ENCODE measurements at places on chromosomes 5 and 9. TPM values are rescaled to one million over a fixed set of nuclear protein-coding genes. Genes with fewer than 3 reads are reported as not detected.

DNA sequence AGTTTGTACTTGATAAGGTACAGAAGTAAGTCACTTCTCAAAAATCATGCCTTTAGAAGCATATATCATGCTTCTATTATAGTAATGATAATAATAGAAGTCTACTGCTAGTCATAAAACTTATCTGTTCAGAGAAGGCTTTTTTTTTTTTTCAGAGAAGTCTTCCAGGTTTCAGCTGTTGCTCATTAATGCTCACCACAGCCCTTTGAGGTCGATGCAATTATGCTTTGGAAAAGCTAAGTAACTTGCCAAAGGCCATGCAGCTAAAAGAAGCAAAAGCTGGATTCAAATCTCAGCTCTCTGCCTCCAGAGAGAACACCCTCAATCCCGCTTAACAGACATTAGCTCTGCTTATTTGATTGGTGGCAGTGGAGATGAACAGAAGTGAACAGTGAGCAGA is 150.8 kb downstream of the DOCK8 start:
- peaks cover 41% of the 10 kb centered on the region for H3K36me3 ChIP-seq
- no peak overlapping the region for H3K27ac ChIP-seq
- no peaks in the 10 kb centered on the region for H3K27me3 ChIP-seq
- no peak for DNase-seq

DNA sequence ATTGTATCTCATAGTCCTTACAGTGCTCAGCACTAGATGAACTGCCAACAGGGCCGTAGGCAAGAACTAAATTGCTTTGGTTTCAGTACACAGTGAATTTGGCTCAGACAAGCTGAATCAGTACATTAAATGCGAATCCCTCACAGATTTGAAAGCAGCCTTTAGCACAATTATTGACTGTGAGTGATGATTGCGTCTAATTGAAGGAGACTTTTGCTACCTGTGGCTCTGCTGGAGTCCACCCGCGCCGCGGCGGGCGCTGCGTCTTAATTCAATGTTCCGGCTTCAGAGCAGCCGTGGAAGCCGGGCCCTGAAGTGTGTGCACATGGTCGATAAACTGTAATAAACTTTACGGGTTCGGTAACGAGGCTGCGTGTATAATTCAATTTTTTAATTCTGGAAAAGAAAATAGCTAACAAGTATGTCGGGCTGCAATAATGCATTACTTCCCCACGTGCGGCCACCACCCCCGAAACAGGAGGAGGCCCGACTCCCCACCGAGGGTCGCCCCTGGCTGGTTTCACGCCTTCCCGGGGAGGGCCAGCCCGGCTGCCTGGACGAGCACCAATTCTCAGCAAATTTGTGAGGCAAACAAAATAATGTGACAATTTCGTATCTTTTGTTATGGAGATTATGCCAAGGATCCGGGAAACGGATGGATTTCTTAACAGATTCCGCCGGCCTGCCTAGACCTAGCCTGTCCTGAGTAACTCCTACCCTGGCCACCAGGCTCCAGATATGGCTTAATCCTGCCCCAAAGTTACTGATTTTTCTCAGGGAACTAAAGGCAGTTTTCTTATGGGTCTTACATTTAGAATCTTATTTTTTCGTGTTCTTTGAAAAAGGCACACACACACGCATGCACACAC is 269.4 kb upstream of the IRX1 start:
- no peak overlapping the region for H3K27ac ChIP-seq
- H3K36me3 ChIP-seq = no peaks in the 10 kb centered on the region
- peak; percentile 23 for DNase-seq

DNA sequence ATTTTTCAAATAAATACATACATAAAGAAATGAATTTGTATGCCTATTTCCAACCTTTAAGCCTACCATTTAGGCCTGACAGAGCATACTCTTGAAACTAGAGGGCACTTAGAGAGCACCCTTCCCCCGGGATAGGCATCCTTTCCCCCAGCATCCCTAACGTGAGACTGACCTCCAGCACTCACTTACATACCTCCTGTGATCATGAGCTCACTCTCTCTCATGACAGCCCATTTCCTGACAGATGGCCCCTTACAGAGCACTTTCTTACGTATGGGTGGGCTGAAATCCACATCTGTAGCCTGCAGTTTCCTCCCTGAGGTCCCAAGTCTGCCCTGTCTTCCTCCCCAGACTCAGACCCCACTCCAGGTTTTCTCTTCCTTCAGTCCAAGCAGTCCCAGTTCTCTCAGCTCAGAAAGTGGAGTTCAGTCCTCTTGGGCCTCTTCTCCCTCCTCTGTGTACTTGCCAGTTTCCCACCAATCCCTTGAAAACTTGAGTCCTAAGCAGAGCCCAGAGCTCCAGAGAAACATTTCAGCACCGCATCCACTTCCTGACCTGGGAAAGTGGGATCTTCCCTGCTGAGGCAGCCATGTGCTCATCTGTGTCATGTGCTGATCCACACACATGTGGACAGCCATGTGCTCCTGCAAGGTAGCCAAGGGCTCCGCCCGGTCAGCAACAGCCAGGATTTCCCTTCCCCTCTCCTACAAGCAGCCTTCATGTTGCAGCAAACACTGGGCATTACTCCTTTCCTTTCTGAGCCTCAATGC is 2.2 kb upstream of the CDX1 start:
- peaks cover 36% of the 10 kb centered on the region for H3K27me3 ChIP-seq
- peaks cover 29% of the 10 kb centered on the region for H3K4me1 ChIP-seq
- H3K27ac ChIP-seq = peak overlapping the region; percentile 29
- H3K36me3 ChIP-seq = no peaks in the 10 kb centered on the region

DNA sequence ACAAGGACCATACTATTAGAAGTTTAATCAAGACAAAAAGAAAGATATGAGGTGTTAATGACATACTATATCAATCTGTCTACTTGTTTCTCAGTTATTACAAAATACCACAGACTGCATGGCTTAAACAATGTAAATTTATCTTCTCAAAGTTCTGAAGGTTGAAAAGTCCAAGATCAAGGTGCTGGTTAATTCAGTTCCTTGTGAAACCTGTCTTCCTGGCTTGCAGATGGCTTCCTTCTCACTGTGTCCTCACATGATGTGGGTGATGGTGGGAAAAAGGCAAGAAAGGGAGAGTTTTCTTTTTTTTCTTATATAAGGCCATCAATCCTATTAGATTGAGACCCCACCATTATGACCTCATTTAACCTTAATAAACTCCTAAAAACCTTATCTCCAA is 15.6 kb upstream of the SPINK14 start:
- H3K27me3 ChIP-seq = no peaks in the 10 kb centered on the region
- H3K27ac ChIP-seq = no peak overlapping the region
- DNase-seq = no peak
- no peaks in the 10 kb centered on the region for H3K4me1 ChIP-seq

VCAN gene
- 2.0 TPM for polyA plus RNA-seq

HMGCR gene
- 8.9 TPM for polyA plus RNA-seq

MEIKIN gene
- not detected for polyA plus RNA-seq

POLR3G gene
- polyA plus RNA-seq = 2.4 TPM

- no peak overlapping the region for H3K4me3 ChIP-seq
- H3K36me3 ChIP-seq = no peaks in the 10 kb centered on the region
- H3K4me1 ChIP-seq = no peaks in the 10 kb centered on the region
These were observed 84.9 kb downstream of the TRPM3 start for GRCh38 chr9:71036501-71036900.

DNA sequence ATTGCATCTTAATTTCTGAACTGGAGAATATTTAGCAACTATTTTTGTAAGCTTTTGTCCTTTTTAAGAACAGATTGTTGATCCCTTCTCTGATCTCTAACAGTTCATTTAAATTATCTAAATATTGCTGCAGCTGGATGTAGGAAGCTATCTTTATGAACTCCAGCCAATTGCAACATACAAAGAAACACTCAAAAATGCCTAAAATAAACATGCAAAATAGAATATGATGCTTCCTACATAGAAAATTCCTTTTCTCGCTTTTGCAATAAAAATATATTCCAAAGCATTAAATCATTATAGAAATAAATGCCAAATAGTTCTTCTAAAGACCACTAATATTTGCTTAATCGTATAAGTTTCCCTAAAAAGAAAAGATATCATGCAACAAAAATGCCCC is 218.6 kb downstream of the LURAP1L start:
- H3K27ac ChIP-seq = no peak overlapping the region
- H3K4me1 ChIP-seq = no peaks in the 10 kb centered on the region
- no peak for DNase-seq
- H3K27me3 ChIP-seq = no peaks in the 10 kb centered on the region
- no peak overlapping the region for H3K4me3 ChIP-seq

SLC34A3 gene
- not detected for polyA plus RNA-seq

C5orf22 gene
- polyA plus RNA-seq = 11.8 TPM

DNA sequence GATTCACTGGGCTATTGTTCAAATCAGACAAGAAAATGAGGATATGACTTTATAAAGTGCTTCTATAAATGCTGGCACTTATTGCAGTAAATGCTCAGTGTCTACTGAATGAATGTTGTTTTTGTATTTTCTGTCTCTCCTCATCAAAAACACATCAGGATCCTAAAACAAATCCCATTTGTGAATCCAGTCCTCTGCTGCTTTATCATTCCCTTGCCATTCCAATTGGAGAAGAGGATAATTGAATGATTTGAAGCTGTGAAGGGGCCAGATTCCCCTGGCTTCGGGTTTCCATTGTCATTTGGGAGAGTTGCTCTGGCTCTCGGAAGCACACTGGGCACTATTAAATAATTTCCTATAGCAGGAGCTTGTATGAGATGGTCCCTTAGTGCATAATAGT is 666.8 kb downstream of the ACTL7B start:
- no peak overlapping the region for H3K27ac ChIP-seq
- H3K4me3 ChIP-seq = no peak overlapping the region
- no peak for DNase-seq
- H3K4me1 ChIP-seq = peaks cover 10% of the 10 kb centered on the region
- no peaks in the 10 kb centered on the region for H3K36me3 ChIP-seq
- no peaks in the 10 kb centered on the region for H3K27me3 ChIP-seq

DNA sequence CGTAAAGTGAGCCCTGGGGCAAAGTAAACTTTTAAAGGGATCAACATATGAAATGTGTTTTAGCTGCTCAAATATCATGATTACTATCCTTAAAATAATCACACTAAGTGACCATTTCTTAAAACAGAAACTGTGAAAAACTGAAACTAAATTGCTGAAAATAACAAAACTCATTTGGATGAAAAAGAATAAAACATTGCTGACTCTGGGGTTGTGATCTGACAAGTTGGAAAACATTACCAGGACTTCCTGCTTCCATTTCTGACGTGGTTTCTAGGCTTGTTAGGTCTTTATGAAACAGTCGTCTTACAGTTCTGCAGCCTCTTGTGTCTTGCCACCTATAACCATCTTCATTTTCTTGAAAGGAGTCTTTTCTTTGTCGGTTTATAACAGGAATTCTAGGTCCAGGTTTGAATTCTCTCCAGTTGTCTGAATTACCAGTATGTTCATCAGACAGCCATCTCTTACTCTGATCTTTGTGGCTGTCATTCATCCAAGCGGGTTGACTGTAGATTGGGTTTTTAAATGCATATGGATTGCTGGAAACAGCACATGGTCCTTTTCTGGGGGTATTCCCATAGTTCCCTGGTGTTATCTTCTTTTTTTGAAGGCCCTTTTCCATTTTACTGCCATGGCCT is 1.7 kb downstream of the TUT7 start:
- H3K27ac ChIP-seq = peak overlapping the region; percentile 99
- no peaks in the 10 kb centered on the region for H3K27me3 ChIP-seq
- peaks cover 72% of the 10 kb centered on the region for H3K4me1 ChIP-seq
- H3K36me3 ChIP-seq = peaks cover 16% of the 10 kb centered on the region

- no peaks in the 10 kb centered on the region for H3K36me3 ChIP-seq
- no peak for DNase-seq
- no peaks in the 10 kb centered on the region for H3K4me1 ChIP-seq
- H3K27ac ChIP-seq = no peak overlapping the region
These were observed 179.6 kb downstream of the LURAP1L start for GRCh38 chr9:12954441-12954840.

CCT5 gene
- polyA plus RNA-seq = 116 TPM

GFRA3 gene
- 1.8 TPM for polyA plus RNA-seq

CER1 gene
- not detected for polyA plus RNA-seq

DNA sequence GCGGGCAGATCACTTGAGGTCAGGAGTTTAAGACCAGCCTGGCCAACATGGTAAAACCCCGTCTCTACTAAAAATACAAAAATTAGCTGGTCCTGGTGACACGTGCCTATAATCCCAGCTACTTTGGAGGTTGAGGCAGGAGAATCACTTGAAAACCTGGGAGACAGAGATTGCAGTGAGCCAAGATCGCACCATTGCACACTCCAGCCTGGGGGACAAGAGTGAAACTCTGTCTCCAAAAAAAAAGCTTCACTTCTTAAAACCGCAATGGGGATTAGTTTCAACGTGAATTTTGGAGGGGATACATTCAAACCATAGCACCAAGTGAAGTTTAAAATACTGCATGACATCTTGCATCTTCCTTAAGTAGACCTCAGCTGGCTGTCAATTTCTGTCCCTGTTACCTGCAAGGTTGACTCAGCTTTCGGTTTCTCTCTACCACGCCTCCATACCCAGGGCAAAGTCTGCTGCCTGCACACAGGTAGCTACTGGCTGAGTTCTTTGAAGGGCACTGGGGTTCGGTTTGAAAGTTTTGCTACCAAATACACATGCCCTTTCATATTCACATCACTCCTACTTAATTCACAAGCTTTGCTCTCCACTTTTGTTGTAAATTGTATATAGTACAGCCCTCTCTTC is 69.3 kb downstream of the KIAA1958 start:
- DNase-seq = peak; percentile 86
- peak overlapping the region; percentile 63 for H3K27ac ChIP-seq
- peaks cover 47% of the 10 kb centered on the region for H3K4me1 ChIP-seq
- H3K4me3 ChIP-seq = no peak overlapping the region
- H3K36me3 ChIP-seq = no peaks in the 10 kb centered on the region

GRCh38 chr5:98363157-98363556 is 410.3 kb upstream of the RGMB start:
- H3K4me3 ChIP-seq = no peak overlapping the region
- H3K36me3 ChIP-seq = no peaks in the 10 kb centered on the region

GRCh38 chr5:107464876-107465275 is 205.9 kb downstream of the EFNA5 start:
- no peak overlapping the region for H3K27ac ChIP-seq
- H3K27me3 ChIP-seq = no peaks in the 10 kb centered on the region
- H3K4me3 ChIP-seq = no peak overlapping the region
- H3K4me1 ChIP-seq = peaks cover 14% of the 10 kb centered on the region
- no peak for DNase-seq

SCGB3A2 gene
- polyA plus RNA-seq = not detected

DNA sequence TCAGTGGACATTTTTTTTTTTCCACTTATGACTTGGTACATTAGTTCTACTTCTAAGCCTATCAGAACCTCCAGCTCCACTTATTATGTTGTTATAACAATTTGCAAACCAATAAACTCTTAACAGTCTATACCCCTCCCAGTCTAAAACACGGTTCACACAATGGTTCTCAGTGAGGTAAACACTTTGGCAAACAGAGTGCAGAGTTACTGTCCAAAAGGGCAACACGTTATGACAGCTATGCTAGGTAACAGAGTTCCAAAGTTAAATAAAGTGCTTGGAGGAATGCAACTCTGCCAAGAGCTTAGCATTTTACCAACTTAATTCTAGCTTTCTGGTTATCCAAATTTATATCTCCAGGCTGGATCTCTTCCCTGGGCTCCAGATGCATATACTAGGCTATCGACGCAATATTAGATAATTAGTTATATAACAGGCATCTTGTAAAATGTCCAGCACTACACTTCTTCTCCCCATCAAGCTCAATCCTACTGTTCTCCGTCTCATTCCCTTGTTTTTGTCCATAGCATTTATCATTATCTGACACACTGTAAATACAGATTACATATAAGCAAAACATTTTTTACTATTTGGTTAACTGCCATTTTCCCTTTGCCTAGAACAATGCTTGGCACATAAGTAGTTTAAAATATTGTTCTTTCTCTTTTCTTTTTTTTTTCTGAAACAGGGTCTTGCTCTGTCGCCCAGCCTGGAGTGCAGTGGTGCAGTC is 14.3 kb downstream of the FNBP1 start:
- no peak overlapping the region for H3K27ac ChIP-seq
- no peak for DNase-seq
- H3K36me3 ChIP-seq = no peaks in the 10 kb centered on the region
- H3K4me1 ChIP-seq = peaks cover 82% of the 10 kb centered on the region
- H3K27me3 ChIP-seq = no peaks in the 10 kb centered on the region

Measured in stomach (tissue), 19 donors.